ENCODE measurements at places on chromosomes 2 and 18.

DNA sequence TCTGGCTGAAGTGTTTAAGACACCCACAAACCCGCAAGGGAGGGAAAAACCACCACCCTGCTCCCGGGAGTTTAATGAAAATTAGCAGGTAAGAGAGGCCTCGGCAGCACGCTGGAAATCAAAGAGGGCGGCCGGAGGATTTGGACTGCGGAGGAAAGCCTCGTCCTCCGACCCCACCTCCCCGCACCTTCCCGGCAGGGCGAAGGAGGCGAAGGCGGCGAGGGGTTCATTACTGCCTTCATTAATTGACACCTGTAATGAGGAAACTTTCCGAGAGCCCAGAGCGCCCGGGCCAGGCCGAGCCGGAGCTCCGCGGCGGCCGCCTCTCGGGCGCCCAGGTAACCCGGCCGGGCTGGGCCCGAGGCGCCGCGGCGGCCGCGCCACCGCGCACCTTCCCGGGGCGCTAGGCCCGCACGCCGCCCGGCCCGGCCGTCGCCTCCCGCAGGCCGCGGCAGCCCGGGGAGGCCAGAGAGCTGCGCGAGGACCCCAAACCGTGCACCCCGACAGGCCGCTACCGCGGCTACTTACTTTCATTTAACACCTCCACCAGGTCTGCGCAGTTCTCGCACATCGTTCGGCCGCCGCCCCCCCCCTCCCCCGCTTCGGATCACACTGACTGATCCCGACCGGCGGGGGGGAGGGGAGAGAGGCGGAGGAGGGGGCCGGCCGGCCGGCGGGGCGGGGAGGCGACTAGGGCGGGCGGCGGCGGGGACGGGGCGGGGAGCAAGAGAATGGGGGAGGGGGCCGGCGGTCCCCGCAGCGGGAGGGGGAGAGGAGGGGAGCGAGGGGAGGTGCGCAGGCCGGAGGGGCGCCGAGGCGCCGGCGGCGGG is 550 bp downstream of the USP34 start:
- peak; percentile 85 for DNase-seq

GRCh38 chr2:15834381-15835031 is 105.8 kb upstream of the MYCN start:
- DNase-seq = no peak

DNA sequence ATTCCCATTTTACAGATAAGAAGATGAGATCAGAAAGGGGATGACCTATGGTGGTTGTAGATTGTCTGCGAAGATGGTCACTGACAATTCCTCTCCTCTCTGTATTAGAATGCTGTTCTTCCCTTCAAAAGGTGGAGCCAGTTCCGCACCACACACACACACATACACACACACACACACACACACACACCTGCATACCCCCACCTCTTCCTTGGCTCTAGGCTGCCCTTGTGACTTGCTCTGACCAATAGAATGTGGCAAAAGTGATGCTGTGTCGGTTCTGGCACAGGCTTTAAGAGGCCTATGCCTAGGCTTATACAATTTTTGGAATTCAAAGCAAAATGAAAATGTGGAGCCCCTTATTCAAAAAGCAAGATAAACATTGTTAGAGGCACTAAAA is 88.0 kb downstream of the ZFP36L2 start:
- no peak for DNase-seq

DNA sequence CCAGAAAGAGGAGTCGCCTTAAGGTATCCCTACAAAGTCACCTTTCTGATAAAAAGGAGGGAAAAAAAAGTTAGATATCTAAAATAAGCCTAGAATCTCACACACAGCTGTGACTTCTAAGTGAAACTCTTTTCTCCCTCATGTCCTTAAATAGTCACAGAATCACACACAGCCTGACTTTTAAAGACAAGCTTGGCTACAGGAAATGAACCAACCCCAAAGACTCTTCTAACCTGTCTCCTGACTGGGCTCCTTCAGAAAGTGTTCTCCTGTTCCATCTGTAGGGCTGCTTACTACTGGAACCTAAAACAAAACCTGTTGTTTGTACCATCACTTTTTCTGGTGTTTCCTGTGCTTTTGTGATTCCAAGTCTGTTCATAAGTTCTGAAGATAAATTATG is 62.7 kb upstream of the NRP2 start:
- DNase-seq = no peak

DNA sequence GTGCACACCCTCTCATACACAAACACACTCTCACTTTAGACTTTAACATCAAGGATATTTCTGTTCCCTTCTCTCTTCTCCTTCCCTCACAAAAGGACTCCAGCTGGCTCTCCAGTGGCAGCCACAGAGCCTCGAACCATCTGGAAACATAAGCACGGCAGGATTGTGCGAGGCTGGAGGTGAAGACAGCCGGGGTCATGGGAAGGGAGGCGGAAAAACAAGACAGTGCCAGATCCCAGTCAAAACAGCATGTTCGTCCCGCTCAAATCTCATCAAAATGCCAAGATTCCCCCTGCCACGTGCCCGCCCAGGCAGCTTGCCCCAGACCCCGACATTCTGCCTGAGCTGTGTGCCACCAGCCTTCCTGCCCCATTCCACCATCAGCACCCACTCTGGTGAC is 180.3 kb downstream of the ZBTB7C start:
- no peak for DNase-seq

DNA sequence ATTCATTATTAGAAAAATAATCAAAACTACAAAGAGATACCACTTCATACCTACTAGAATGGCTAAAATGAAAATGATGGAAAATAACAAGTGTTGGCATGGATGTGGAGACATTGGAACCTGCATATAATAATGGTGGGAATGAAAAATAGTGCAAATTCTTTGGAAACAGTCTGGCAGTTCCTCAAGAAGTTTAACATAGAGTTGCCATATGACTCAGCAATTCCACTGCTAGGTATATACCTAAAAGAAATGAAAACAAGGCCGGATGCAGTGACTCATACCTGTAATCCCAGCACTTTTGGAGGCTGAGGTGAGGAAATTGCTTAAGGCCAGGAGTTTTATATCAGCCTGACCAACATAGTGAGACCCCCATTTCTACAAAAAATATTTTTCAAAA is 41.6 kb upstream of the ACYP2 start:
- DNase-seq = peak; percentile 94

DNA sequence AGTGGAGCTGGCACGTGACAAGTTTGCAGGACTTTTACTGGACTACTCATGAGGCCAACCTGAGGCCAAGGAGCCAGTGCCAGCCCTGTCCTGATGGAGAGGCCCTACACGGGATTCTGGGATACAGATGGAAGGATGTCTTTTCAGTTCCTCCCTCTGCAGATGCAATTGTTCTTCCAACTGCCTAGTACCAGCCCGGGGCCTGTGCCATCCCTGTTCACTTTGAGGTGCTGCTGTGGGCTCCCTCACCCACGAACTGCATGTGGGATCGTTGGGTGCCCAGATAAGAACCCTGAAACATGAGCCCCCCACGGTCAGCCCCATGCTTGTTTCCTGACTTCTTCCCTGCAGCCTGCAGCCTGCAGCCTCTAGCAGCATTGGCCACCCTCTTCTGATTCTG is 25.3 kb upstream of the LAPTM4A start:
- no peak for DNase-seq

- no peak for DNase-seq
Observed at GRCh38 chr18:39494211-39494896, 1928.8 kb upstream of the CELF4 start.

- no peak for DNase-seq
Observed at GRCh38 chr2:172358691-172359556, 68.5 kb upstream of the ITGA6 start.

DNA sequence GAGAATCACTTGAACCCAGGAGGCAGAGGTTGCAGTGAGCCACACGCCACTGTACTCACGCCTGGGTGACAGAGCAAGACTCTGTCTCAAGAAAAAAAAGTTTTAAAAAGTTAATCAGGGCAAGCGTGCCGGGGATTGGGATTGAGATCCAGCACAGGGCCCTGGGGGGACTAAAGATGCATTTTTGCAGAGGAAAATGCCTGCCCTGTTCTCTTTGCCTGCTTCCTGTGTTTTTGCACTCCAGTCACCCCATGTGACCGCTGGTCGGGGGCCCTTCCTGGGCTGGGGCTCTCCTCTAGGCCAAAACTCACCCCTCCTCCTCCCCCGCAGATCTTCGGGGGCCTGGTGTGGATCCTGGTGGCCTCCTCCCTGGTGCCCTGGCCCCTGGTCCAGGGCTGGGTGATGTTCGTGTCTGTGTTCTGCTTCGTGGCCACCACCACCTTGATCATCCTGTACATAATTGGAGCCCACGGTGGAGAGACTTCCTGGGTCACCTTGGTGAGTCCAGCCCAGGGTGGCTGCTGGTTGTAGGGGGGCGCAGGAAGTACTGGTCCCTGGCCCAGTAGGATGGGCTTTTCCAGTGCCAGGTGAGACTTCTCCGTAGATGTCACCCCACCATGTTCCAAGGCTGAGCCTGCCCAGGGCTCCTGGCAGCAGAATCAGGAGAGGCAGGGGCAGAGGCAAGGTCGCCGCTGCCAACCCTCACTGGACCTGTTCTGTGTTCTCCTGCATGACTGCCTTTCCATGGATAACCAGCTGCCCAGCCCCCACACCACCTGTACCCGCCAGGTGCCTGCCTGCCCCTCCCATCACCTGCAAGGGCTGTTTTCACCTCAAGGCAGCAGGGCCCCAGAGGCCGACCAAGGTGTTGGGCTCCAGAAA is 22.4 kb downstream of the MAL start:
- DNase-seq = no peak

DNA sequence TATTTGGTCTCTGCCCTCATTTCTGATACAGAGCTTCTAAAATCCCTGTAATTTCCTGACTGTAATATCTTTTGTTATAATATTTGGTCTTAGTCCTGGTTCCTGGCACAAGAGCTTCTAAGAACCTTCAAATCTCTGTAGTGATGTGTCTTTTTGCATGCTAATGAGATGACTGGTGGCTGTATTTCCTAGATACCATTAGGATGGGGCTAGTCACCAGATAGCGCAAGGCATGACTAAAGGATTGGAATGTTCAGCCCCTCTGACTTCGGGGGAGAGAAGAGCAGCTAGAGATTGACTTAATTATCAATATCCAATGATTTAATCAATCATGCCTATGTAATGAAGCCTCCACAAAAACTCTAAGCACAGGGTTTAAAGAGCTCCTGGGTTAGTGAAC is 620.8 kb upstream of the ACVR2A start:
- peak; percentile 21 for DNase-seq

DNA sequence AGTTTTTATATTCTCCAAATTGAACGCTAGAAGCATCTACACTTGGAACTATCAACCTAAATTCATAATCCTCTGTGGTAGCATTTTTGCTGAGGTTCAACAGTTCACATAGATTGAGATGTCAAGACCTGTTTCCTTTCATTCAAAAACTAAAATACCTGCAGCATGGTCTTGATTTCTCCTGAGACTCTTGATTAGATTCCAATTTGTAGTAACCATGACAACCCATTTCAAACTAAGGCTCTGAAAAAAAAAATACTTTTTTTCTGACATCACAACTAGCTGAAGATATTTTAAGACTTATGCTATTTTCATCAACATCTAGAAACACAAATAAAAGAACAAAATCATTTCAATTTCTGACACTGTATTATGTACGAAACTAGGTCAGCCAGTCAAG is 29.8 kb downstream of the COBLL1 start:
- DNase-seq = no peak
